HepG2 (cell line): ENCODE measurements at places on chromosomes 3 and 15.

GRCh38 chr3:152284906-152285305 is 16.2 kb downstream of the MBNL1 start:
- DNase-seq, result no peak

GRCh38 chr3:122621112-122621511 is 43.7 kb downstream of the PARP15 start:
- DNase-seq, result no peak

GRCh38 chr3:108153451-108153981 is 62.7 kb upstream of the CD47 start:
- peak; percentile 37 for DNase-seq

DNA sequence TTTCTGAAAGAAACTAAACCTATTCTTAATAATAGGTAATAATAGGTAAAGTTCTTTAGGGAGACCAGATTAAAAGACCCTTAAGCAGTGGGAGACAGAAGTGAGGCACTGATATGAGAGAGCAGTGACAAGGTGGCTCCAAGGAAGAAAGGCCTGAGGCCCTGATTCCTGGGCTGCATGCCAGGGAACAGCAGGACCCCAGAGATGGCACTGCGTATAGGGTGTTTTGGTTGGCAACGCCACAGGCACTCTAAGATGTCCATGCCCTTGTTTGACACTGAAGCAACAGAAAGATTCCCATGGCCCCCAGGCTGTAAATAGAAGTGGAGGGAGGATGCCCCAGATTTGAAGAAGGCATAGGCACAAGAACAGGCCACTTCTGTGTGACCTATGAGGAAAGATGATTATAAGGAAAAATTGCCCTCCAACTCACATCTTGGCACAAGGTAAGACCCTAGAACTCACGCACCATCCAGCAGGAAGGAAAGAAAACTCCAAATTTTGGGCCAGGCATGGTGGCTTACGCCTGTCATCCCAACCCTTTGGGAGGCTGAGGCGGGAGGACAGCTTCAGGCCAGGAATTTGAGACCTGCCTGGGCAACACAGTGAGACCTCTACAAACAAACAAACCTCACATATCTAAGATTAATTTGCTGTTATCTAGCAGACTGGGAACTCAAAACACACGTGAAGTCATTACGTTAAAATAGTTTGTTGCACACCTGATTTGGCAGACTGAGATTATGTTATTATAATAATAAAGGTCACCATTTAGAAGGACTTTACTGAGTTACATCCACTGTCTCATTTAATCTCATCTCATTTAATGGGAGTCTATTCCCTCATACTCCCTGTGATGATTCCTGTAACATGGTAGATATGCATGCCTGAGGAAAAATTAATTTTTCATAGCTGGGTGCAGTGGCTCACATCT is 10.5 kb upstream of the BLM start:
- DNase-seq, result no peak

DNA sequence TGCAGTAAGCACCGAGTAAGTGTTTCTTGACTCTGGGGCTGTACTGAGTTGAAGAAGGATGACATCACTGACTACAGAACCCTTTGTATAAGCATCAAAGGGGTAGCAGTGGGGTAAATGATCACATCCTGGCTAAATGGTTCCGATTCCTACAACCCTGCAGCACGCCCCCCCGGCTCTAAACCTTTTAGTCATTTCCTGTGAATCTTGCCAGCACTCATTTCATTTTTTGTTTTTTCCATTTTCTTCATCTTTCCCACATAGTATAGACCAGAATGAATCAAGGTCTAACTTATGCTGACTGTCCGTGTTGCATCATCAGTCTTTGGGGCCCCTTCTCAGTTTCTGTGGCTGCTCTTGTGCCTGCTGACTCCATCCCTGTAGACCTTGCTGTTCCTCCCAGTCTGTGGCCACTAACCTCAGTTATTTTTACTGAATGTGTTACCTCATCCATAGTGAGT is 383.1 kb upstream of the TPRG1 start:
- DNase-seq, result no peak

DNA sequence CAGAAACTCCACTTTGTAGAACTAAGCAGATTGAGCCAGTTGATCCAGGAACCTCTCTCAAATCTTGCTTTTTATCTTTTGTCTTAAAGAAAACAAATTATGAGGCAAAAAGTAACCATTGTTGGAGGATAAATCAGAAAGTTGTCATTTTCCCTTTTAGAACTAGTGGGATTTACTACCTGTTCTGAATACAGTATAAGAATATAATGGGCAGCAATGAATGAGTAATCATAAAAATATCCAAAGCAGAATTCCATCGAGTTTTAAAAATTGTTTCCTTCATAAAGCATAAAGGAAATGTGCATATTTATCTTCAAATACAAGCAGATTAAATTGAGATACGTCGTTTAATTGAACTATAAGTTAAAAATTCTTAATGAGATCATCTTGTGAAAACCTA is 15.9 kb upstream of the ANO10 start:
- no peak for DNase-seq
